ENCODE measurements at places on chromosomes 12 and 14.

GRCh38 chr14:68461086-68461485, 331.8 kb downstream of the ZFP36L1 start:
- DNase-seq, result no peak

GRCh38 chr14:77027538-77028383, 747 bp downstream of the IRF2BPL start:
- DNase-seq, result peak; percentile 77

DNA sequence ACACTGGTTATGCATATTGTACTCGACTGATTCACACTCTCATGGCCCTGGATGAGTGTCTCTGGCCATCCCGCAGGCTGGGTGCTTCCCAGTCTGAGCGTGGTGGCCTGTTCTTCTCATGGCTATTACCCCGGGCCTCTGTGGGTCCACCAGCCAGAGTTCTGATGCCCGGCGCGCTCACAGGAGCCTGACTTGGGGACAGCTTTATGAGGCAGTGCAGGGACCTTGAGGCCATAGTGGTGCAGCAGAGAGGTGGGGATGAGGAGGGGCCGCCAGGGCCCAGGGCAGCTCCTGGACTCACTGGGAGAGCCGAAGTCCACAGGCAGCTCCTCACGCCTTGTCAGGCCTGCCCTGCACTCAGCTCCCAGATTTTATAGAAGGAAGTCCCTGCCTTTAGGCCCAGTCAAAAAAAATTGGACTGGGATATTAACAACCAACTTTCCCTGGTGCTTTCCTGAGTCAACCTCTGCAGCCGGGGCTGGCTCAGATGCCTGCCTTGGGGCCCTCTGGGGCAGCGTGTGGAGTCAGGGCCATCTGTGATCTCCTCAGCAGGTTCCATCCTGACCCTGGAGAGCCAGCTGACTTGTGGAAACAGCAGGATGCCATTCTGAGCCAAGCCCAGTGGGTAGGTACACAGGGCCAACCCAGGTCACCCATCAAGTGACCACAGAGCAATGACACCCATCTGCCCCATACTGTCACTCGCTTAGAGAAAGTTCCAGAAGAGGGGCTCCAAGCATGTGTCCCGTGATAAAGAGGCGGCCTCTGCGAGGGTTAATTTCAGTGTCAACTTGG, 89.4 kb upstream of the DIO3 start:
- no peak for DNase-seq

GRCh38 chr14:27688841-27689444, 1077.6 kb upstream of the FOXG1 start:
- no peak for DNase-seq

- DNase-seq, result no peak
These were observed 20.6 kb downstream of the ATF1 start for GRCh38 chr12:50784501-50784900.

DNA sequence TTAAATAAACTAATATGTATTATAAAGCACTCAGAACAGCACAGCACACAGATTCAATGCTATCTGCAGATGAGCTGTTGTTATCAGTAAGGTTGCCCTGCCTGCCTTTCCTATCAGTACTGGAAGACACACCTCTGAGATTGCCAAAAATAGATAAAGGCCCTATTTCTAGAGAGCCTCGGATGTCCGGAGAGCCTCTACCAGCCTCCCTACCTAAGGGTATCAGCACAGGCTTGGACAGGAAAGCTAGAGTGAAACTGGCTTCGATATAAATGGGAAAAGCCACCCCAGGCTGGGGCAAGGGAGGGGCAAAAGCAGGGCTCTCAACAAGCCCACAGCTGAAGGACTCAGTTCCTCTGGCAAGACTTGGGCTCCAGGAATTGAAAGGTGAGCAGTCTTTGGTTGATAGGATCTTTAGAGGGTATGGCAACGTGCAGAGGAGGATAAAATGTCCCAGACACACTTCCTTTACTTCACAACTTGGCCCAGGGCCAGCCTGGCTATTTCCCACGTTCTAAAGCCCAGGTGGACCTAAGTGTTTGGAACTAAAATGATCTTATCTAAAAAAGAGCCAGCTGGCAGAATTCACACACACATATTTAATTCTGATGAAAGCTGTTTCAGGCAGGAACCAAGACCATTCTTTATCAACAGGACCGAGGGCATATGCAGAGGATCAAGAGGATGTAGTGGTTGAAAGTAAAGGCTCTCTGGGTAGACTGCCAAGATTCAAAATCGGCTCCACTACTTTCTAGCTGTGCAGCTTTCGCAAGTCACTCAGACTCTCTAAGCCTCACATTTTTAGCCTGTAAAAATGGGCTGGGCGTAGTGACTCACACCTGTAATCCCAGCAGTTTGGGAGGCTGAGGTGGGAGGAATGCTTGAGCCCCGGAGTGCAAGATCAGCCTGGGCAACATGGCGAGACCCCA, 37.8 kb upstream of the ITPR2 start:
- DNase-seq, result peak; percentile 48

DNA sequence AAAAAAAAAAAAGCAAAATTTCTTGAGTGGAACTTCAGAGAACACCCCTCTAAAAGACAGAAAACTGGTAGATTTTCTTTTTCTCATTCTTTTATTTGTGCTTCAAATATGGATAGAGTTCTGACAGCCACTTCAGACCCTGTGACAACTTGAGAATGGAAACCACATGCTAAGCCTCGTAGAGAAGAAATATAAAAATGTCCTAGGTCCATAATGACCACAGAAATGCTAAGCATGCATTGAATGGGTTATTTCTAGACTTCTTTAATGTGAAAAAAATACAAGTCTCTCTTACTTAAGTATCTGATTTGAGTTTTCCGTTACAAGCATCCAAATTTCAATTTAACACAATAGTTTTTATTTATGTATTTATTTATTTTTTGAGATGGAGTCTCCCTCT, 28.3 kb upstream of the DIO2 start:
- no peak for DNase-seq

DNA sequence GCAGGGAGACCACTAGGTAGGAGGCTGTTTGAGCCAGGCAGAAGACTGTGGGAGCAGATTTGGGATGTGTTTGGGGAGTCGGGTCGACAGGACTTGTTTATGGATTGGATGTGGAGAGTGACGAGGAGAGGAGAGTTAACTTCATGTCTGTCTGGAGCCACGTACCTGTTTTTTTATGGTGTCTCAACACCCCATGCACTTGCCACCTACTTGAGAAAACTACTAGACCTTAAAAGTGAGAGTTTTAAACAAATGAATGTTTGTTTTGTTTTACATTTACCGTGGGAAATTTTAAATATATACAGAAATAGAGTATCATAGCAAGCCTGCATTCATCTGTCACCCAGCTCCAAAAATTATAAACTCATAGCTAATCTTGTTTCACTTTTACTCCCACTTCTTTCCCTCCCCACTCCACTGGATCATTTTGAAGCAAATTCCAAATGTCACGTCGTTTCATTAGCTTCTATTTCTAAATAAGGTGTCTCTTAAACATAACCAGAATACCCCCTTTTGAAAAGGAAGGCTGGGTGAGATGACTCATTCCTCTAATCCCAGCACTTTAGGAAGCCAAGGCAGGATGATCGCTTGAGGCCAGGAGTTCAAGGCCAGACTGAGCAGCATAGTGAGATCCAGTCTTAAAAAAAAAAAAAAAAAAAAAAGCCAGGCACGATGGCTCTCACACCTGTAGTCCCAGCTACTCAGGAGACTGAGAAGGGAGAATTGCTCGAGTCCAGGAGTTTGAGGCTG, 136.2 kb downstream of the ANO6 start:
- no peak for DNase-seq

- DNase-seq, result no peak
These were observed 25.2 kb downstream of the WNK1 start for GRCh38 chr12:777550-778047.

DNA sequence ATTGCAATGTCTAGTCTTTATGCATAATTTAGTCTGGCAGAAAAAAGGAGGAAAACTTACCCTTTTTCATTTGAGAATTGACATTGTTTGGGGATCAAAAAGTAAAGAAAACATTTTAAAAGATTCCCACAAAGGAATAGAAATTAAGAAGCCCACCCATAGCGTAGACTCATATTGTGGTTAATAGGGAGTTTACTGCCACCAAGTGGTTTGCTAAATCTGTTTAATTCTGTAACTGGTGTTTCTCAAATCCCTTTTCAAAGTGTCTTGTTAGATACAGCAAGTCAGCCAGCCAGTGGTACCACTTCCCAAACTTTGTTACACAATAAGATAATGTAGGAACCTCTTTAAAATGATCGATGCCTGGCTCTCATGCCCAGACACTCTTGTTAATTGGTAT, 180.3 kb downstream of the IPO8 start:
- DNase-seq, result peak; percentile 3

DNA sequence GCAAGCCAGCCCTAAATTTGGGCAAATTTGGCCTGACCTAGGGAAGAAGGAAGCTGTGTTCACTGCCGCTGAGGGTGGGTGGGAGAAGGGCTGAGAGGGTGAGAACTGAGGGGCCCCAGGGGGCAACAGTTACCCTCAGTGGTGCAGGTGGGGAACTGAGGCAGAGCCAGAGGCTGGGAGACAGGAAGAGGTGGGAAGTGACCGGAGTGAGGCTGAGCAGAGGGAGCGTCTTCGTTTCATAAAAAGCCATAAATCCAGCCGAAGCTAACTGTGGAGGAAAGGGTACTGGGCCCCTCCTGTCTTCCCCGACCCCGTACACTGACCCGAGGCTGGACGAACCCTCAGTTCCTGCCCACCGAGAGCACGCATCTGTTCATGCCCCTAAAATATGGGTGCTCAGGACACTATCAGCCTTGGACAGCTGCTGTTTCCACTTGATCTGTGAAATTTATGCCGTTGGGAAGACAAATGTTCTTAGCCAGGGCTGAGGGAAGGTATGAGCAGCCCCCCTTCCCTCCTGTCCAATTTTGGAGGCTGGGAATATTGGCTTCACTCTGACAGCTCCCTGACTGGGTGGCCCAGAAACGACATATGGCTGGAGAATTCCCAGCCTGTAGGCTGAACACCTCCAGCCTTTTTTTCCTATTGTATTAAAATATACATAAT, 116.5 kb downstream of the KIF26A start:
- no peak for DNase-seq

DNA sequence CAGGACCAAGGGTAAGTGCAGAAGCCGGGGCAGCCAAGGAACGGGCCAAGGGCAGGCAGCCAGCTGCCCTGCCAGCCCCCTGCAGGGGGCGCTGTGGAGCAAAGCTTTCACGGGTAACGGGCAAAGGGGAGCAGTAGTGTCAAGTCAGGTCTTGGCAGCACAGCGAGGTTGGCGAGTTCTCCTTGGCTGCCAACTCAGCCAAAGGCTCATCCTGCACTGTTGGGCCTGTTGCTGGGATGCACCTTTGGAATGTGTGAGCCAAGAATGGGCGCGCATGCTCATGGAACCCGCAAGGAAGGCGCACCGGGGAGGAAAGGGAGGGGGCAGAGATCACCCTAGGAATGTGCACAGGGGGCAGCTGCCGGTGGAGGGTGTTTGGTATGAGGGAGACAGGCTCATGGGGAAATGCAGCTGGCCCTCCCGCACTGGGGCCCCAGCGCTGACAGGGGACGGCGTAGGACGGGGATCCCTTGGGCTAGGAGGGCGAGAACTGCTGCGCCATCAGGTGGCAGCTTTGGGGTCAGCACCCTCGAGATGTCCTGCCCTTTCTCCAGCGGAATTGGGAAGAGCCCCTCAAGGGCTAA, 138.0 kb downstream of the ASCL4 start:
- no peak for DNase-seq

- no peak for DNase-seq
These were observed 361.0 kb downstream of the DPF3 start for GRCh38 chr14:72532686-72533454.
